Right lung (tissue), 10 donors: ENCODE measurements at places on chromosomes 16 and 17.
A peak's percentile ranks its signal among the peaks of the same experiment; 100 is the strongest.

- DNase-seq: no peak
These were observed 41.9 kb downstream of the NFAT5 start for GRCh38 chr16:69607674-69608073.

GRCh38 chr17:41617698-41618097 lies 5.1 kb upstream of the KRT16 start:
- DNase-seq: no peak

GRCh38 chr17:68835071-68835470 lies 120.1 kb downstream of the ABCA8 start:
- DNase-seq: no peak

GRCh38 chr17:2894782-2895181 lies 98.5 kb downstream of the RAP1GAP2 start:
- no peak for DNase-seq

DNA sequence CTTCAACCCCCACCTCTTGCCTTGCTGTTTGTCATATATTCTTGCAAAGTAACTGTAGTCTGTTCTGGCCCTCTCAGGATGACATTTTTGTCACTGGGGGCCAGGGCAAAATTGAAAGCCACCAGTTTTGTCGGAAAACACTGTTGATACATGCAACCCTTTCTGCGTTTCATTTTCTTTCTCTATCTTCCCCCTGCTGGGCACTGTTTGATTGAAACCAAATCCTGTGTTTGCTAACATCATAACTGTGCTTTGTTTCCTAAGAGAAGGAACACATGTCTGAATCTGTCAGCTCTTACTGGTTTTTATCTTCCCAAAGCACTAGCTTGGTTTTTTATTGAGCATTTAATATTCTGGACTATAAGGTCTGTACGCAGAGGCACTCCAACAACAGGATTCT lies 11.7 kb upstream of the CPPED1 start:
- no peak for DNase-seq

GRCh38 chr16:77213542-77214106 lies 14.4 kb downstream of the SYCE1L start:
- no peak for DNase-seq

DNA sequence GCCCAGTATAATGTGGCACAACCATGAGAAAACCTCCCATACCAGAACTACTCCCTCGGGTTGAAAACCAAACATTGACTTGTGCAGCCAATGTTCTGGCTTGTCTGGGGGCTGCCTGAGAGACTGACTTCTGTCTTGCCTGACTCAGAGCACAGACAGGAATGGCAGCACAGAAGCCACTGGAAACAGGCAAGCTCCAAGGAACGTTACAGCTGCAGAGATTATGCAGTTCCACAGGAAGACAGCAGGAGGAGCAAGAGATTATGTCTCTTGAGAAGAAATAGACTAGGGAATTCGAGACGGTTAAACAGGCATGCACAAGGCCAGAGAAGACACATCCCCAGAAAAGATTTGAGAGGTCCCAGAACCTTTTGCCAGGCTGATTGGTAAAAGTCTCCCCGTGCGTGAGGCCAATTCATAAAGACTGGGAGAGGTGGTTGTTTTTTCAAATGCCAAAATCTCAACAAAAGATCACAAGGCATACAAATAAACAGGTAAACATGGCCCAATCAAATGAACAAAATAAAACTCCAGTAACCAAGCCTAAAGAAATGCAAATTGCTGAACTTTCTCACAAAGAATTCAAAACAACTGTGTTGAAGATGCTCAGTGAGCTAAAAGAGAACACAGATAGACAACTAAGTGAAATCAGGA lies 90.6 kb upstream of the CDH5 start:
- DNase-seq: no peak

- no peak for DNase-seq
These were observed 12.0 kb upstream of the TRPV3 start for GRCh38 chr17:3569534-3570137.

GRCh38 chr17:72615627-72615991 lies 476.9 kb downstream of the SLC39A11 start:
- DNase-seq: no peak

DNA sequence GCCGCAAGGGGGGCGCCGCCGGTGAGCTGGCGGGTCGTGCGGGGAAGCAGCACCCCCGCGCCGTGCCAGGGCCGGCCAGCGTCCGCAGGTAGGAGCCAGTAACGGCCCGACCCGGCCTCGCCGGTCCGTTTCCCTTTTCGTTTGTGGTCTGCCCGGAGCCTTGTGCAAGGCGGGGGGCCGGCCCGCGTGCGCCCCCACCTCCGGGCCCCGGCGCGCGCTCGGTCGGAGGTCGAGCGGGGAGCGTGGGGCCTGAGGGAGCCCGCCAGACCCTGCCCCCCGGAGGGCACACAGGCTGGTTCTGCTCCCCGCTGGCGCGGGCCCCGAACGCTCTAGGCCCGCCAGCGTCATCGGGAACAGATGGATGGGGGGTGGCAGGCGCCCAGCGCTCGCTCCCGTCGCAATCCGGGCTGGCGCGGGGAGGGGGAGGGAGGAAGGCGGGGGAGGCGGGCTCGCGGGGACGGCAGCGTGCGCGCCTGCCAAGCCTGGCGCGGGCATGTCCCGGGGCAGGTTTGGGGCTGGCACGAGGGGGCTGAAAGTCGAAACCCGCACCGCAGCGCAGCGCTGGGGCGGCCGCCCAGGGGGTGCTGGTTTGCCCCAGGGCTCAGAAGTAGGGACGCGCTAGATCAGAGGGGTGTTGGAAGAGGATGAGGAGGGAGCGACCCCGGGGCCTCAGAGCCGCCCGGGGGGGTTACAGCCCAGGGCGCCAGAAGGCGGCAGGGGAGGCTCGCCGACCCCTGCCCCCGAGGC lies 1.5 kb upstream of the GSE1 start:
- peak; percentile 77 for DNase-seq

DNA sequence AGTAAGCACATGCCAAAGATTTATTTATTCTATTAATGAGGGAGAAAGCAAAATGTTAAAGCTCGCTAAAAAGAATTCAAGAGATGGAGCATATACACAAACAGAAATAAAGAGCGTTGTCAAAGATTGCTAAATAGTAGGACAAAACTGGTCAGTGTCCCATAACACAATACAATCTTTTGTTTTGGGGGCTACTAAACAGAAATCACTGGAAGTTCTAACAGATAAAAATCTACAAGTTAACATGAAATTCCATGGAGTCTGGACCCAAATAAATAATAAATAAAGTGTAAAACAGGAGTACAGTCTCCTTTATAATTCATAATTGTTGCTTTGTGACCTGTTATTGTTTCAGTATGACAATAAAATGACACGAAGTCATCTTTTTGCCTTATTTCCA lies 115.2 kb upstream of the CNTNAP4 start:
- no peak for DNase-seq

GRCh38 chr16:87853411-87854052 lies 15.8 kb downstream of the SLC7A5 start:
- peak; percentile 84 for DNase-seq

GRCh38 chr16:31333686-31334649 lies 21.0 kb upstream of the ITGAX start:
- no peak for DNase-seq

DNA sequence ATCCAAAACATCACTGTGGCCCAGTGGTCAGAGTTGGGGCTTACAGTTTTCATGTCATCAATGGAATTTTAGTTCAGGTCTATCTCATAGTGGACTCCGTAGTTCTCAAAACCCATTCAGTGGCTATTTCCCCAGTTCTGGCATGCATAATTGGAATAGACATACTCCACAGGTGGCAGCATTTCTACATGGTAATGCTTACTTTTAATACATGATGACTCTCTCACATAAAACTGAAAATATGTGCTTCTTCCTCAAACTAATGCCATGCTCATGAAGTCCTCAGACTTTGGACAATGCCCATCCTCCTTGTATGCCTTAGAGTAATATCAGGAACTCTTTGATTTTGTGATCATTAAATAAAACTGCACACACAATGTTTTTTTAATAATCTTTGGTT lies 857.4 kb upstream of the GOT2 start:
- no peak for DNase-seq

DNA sequence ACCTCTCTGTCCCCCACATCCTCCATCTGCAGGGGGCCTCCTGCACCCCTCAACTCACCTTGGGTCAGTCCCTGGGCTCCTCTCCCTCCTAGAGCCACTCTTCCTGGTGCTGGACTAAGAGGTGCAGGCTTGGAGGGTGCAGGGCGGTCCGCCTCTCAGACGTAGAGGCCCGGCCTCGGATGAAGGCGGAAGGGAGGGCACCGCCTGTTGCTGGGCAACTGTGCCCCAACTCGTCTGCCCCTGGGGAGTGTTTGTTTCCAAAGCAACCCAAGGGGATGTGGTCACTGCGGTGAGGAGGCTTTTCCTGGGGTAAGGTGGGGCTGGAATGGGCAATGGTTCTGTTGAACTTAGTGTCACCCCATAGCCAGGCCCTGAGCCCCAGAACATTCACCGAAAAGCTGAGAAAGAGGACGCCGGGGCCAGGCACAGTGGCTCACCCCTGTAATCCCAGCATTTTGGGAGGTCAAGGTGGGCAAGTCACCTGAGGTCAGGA lies at the start of gene C16orf54:
C16orf54 (minus strand) TSS at position 138 of the 493 bp plus-strand sequence. CDS start 1,039 bp downstream, outside the sequence.
- no peak for DNase-seq

- no peak for DNase-seq
These were observed 3.4 kb downstream of the DNAH9 start for GRCh38 chr17:11601661-11602060.

GRCh38 chr17:1714980-1715802 lies 5.0 kb upstream of the TLCD2 start:
- DNase-seq: no peak

GRCh38 chr17:73797594-73798110 lies 153.4 kb upstream of the SDK2 start:
- DNase-seq: no peak

DNA sequence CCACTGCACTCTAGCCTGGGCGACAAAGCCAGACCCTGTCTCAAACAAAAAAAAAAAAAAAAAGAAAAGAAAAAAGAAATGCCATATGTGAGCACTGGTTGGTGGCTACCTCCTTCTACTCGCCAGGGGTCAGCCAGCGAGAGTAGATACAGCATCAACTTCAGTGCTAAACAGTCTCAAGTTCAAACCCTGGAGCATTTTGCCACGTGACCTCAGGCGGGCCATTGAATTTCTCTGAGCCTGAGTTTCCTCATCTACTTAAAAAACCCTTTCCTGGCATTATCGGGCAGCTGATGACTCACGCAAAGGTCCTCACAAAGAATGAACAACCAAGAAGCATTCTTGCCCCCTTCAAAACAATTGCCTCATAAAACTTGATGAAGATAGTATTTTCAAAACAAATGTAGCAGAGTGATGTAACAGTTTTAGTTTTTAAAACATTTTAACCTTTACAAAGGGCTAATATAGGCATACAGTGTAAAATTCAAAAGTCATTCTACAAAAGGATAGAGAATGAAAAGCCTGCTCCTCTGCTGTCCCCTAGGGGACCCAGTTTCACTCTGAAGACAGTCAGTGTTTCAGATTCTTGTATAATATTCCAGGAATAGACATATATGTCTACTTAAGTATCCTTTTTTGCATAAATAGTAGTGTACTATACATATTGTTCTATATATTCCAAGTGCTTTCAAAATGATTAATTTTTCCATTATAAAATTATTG lies 28.4 kb downstream of the DNAH2 start:
- DNase-seq: no peak

- no peak for DNase-seq
These were observed 878 bp upstream of the TRIM25 start for GRCh38 chr17:56914581-56915273.

- DNase-seq: no peak
These were observed 491 bp downstream of the POLR2C start for GRCh38 chr16:57462978-57463362.

DNA sequence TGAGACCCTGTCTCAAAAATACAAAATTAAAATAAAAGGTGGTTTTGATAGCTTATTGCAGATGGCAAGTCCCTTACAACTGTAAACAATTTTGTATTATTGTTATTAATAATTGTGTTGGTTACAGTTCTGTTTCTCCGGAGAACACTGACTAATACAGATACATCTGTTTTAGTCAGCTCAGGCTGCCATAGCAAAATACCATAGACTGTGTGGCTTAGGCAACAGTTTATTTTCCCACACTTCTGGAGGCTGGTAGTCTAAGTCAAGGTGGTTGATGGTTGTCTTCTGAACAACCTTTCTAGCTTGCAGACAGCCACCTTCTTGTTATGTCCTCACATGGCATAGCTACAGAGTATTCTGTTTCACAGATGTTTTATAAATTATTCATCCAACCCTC lies 14.2 kb upstream of the IL21R start:
- no peak for DNase-seq

DNA sequence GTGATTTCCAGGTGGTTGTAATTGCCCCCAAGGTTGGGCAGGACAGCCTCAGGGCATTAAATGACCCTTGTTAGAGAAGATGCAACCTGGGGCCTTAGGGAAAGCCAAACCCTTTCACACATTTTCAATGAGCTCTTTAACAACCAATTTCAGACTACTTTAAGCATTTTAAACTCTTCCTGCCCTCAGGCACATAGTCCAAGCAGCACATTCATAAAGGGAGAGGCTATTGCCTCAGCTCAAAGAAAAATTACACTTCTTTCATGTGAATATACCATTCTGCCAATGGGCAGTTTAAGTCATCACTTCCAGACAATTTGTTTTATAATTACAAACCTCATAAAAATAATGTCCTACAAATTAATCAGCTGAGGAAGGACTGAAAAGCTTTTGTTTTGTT lies 544.5 kb downstream of the NPIPA7 start:
- no peak for DNase-seq

GRCh38 chr17:29138971-29139691 lies 41.1 kb downstream of the MYO18A start:
- no peak for DNase-seq

DNA sequence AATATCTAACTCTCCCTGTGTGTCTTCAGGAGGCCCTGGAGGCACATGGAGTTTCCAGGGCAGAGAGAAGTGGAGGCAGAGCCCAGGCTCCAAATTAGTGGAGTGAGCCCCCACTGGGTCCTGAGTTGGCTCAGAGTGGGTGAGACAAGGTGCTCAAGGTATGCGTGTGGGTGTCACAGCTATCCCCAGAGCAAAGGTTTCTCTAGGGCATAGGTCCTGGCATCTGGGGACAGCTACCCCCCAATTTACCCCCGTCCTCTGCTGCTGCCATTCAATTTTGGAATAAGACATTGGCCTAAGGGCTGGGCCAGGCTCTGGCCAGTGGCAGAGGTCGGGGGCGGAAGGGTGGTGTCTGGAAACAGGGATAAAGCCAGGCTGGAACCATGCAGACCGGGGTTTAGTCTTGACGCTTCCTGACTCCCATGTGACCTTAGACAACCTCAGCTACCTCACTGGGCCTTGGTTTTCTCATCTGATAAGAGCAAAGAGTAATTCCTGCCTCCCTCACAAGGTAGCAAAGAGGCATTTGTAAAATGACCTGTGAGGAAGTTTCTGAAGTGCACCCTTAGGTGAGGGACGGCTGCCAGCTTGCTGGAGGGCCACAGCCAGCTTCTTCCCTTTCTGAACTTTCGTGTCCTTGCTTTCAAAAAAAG lies 78.2 kb upstream of the TMEM97 start:
- no peak for DNase-seq

GRCh38 chr17:36931697-36932382 lies 5.4 kb upstream of the LHX1 start:
- DNase-seq: no peak

DNA sequence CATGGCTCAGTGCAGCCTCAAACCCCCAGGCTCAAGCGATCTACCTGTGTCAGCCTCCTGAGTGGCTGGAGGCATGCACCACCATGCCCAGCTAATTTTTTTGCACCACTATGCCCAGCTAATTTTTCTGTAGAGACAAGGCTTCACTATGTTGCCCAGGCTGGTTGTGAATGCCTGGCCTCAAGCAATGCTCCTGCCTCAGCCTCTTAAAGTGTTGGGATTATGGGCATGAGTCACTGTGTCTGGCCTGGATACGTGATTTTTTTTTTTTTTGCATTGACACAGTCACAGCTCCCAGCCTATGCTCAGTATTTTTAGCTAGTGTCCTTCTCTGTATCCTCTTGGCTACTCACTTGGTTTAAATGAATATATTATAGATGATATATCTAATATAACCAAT lies 377.0 kb upstream of the TNRC6C start:
- DNase-seq: no peak
